HuH-7 (cell line): ENCODE measurements at places on chromosomes 2 and 18.

GRCh38 chr18:23619388-23619881, 33.1 kb upstream of the NPC1 start:
- DNase-seq, result no peak

GRCh38 chr2:111703759-111704158, 180.2 kb downstream of the ANAPC1 start:
- DNase-seq, result no peak

- no peak for DNase-seq
Observed at GRCh38 chr2:8488001-8488738, 193.7 kb upstream of the ID2 start.

- no peak for DNase-seq
Observed at GRCh38 chr2:46276642-46277041, 20.6 kb upstream of the EPAS1 start.
